ENCODE measurements at places on chromosomes 3 and 15.

- DNase-seq = no peak
Measured at GRCh38 chr3:56164436-56164835, 303.8 kb downstream of the ERC2 start.

- no peak for DNase-seq
Measured at GRCh38 chr3:69079269-69080159, 651 bp downstream of the UBA3 start.

GRCh38 chr15:58702233-58702632, 47.3 kb downstream of the ADAM10 start:
- no peak for DNase-seq

- DNase-seq = no peak
Measured at GRCh38 chr3:38811822-38812221, 4.2 kb downstream of the SCN10A start.

DNA sequence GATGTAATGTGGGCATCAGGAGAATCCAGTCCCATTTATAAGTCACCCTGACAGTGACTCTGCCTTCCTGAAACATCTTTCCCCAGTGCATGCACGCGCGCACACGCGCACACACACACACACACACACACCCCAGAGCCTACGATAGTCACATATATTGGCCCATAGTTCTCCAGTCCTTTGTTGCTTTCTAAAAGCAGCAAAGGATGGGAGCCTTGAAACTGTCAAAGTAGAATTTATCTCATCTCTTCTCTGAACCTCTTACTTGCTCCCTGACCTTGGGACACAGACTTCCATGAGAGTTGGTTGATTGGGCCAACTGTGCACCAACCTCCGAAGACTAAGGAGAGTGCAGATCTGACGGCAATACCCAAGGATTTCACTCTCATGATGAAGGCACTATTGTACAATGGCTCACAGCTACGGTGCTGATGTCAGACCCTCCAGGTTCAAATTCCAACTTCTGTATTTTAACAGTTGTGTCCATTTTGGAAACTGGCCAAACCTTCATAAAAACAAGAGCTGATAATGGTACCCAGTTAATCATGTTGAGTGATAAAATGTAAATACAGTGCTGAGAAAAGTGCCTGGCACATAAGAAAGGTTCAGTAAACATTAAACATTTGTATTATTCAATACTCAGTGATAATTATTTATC, 8.3 kb downstream of the CPA3 start:
- no peak for DNase-seq

GRCh38 chr3:44223299-44223698, 18.4 kb upstream of the TOPAZ1 start:
- DNase-seq = no peak

- DNase-seq = no peak
Measured at GRCh38 chr15:50562735-50563640, 16.5 kb upstream of the USP50 start.

DNA sequence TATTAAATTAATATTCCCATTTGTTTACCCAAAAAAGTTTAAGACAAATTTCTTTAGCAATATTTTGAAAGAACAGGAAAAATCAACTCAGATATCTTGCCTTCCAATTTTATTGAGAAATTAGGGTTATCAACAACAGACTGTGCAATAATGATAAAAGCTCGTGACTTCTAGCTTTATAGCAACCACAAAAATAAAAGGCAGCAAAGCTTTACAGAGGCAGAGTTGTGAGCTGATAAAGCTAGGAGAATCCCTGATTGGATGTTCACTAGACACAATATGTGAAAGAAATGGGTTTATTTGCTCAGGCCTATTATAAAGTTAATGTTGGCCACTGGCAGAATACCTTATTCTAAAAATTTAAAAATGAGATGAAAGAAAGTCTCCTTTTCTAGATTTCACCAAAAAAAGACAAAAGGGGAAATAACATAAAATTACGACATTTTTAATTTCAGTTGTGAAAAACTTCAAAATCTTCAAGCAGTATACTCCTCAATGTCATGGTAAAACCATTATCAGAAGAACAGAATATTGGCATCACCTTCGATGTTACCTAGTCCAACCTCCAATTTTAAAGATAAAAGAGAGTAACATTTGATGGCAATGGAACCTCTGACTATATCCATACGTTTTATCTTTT, 2.8 kb downstream of the VPS13C start:
- DNase-seq = no peak

Data from stimulated activated CD4-positive, alpha-beta T cell treated with anti-CD3 and anti-CD28 coated beads, Interleukin-2, amount 100 ng/mL, for 4 hours (primary cell).